Activated CD4-positive, alpha-beta T cell treated with anti-CD3 and anti-CD28 coated beads, Interleukin-2, amount 10 ng/mL, durations not matched to agents 24 days and 14 days (primary cell): ENCODE measurements at places on chromosomes 7 and 10.

DNA sequence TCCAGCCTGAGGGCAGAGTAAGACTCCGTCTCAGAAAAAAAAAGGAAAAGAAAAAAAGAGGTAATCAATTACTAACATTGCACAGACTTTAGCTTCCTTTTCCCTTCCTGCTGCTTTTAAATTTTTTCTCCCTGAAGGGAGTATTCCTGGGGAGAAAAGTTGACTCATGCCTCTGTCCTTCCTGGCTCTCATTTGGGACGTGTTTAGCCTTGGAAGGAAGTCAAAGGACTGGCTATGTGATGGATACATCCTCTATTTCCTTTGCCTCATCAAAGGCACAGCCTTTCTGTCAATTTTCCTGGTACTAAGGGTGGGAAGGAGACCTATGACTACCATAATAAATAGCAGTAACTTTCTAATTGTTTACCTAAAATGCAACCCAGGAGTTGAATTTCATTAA lies 77.6 kb downstream of the ITGA8 start:
- H3K27me3 ChIP-seq = no peaks in the 10 kb centered on the region
- no peak for DNase-seq
- no peak overlapping the region for H3K27ac ChIP-seq
- no peaks in the 10 kb centered on the region for H3K4me1 ChIP-seq
- no peak overlapping the region for H3K4me3 ChIP-seq

GRCh38 chr7:12630513-12630819 lies 57.0 kb upstream of the ARL4A start:
- no peaks in the 10 kb centered on the region for H3K36me3 ChIP-seq
- DNase-seq = no peak
- H3K4me1 ChIP-seq = peaks cover 4% of the 10 kb centered on the region
- H3K27me3 ChIP-seq = peaks cover 22% of the 10 kb centered on the region

- no peak overlapping the region for H3K4me3 ChIP-seq
- no peaks in the 10 kb centered on the region for H3K27me3 ChIP-seq
- H3K36me3 ChIP-seq = peaks cover 7% of the 10 kb centered on the region
- peaks cover 31% of the 10 kb centered on the region for H3K4me1 ChIP-seq
Observed at GRCh38 chr10:88386821-88387773, 196.0 kb downstream of the RNLS start.

DNA sequence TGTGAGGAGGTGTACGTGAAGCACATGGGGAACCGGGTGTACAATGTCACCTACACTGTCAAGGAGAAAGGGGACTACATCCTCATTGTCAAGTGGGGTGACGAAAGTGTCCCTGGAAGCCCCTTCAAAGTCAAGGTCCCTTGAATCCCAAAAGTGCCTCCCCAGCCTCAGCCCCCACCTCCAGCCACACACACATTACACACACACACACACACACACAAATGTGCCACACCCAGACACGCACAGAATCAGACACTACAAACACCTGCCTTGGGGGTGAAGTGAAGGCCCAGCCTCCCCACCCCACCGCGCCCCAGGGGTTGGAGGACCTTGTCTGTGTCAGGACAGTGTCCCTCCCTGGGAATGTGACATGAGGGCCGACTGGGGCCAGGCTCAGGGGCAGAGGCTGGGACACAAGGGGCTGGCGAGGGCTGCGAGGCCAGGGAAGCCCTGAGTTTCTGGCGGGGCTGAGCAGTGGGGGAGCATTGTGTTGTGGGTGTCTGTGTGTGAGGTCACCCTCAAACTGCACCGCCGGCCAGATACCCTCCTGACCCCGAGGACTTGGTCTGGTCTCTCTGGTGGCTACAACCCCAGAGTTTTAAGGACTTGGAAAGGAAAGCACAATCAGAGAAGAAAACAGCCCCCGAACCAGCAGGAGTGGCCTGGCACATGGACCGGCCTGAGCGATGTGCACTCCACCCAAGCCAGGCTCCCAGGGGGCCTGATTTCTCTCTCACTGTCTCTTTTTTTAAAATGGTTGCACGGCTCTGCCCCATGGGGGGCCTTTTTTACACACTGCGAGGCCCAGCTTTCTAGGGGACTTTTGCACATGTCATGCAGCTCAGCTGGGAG lies 4.0 kb upstream of the ATP6V1F start:
- peaks cover 4% of the 10 kb centered on the region for H3K36me3 ChIP-seq
- H3K4me1 ChIP-seq = peaks cover 14% of the 10 kb centered on the region
- peaks cover 2% of the 10 kb centered on the region for H3K27me3 ChIP-seq
- H3K27ac ChIP-seq = no peak overlapping the region
- no peak for DNase-seq

GRCh38 chr10:11875494-11876281 lies 52.5 kb downstream of the PROSER2 start:
- no peaks in the 10 kb centered on the region for H3K36me3 ChIP-seq
- H3K4me1 ChIP-seq = peaks cover 14% of the 10 kb centered on the region
- H3K27me3 ChIP-seq = peaks cover 36% of the 10 kb centered on the region
- no peak for DNase-seq

GRCh38 chr7:41872966-41873365 lies 170.1 kb upstream of the INHBA start:
- H3K4me3 ChIP-seq = no peak overlapping the region
- peaks cover 36% of the 10 kb centered on the region for H3K4me1 ChIP-seq
- no peaks in the 10 kb centered on the region for H3K27me3 ChIP-seq
- H3K27ac ChIP-seq = no peak overlapping the region
- H3K36me3 ChIP-seq = peaks cover 8% of the 10 kb centered on the region
- DNase-seq = no peak

DNA sequence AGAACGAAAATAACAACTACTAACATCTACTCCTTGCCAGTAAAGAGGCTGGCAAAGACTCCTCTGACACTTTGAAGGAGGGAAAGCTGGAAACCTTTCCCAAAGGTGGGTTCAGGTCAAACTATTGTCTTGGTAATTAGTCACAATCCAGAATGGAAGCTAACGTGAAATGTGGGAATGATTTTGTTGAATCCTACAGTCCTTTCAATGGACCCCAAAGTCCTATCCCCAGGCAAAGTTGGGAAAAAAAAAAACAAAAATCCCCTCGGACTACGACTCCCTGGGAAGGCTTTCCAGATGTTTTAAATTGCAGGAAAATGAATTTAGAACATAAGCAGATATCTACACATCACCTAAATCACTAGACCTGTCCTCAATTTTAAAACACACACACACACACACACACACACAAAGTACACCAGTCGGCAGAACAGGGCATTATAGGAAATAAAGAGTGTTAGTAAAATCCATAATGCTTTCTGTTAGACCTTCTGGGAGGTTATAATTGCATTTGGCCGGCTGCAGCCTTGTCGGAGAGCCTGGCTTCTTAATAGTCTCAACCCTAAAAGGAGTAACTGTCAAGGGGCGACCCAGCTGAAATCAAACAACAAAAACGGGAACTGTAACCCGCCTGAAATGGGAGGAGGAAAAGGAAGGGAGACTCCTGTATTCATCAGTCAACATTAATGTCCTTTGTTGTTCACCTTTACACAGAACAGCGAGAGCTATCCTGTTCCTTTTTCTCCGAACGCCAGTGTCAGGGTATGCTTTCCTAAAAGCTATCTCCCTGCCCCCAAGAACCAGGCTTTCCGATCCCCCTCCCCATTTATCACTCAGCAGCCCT lies 1.5 kb downstream of the DOCK4 start:
- H3K36me3 ChIP-seq = no peaks in the 10 kb centered on the region
- peaks cover 29% of the 10 kb centered on the region for H3K4me1 ChIP-seq
- peak overlapping the region; percentile 91 for H3K4me3 ChIP-seq
- DNase-seq = peak; percentile 66

DNA sequence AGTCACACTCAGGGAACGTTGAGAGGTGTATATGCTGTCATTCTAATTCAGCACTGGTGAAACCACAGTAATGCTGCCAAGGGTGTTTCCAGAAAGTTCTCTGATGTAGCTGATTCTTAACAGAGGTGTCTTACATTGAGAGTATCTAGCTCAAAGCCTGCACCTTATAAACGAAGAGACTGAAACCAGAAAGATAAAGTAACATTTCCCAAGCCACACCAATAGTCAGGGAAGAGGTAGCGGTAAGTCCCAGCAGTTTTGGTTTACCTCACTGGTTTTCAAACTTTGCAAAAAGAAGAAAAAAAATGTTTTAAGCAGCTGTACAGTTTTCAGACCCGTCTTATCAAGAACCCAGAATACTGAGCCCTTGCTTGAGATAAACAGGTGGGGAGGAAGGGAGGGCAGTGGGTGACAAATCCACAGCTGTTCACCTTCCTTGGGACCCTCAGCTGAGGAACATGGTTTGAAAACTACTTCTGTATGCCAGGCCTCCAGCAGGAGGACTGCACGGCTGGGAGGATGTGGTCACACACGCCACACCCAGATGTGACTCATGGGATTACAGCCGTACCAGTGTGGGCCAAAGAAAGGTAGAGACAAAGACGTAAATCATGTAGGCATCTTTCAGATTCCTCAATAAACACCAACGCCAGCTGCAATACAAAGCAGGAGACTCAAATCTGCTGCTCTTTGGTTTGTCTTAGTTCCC lies 63.9 kb upstream of the GSDME start:
- DNase-seq = peak; percentile 94
- peaks cover 55% of the 10 kb centered on the region for H3K4me1 ChIP-seq
- H3K36me3 ChIP-seq = peaks cover 61% of the 10 kb centered on the region

- H3K4me3 ChIP-seq = no peak overlapping the region
- no peak for DNase-seq
- no peaks in the 10 kb centered on the region for H3K27me3 ChIP-seq
- no peak overlapping the region for H3K27ac ChIP-seq
- H3K4me1 ChIP-seq = peaks cover 59% of the 10 kb centered on the region
Observed at GRCh38 chr7:105802604-105803428, 73.6 kb downstream of the ATXN7L1 start.

GRCh38 chr7:150511048-150511447 lies 3.6 kb upstream of the GIMAP7 start:
- peak overlapping the region; percentile 82 for H3K27ac ChIP-seq
- H3K36me3 ChIP-seq = peaks cover 18% of the 10 kb centered on the region
- peak overlapping the region; percentile 40 for H3K4me3 ChIP-seq
- peaks cover 72% of the 10 kb centered on the region for H3K4me1 ChIP-seq
- H3K27me3 ChIP-seq = no peaks in the 10 kb centered on the region

GRCh38 chr10:8047452-8048280 lies 6.8 kb upstream of the GATA3 start:
- peaks cover 8% of the 10 kb centered on the region for H3K36me3 ChIP-seq
- no peak overlapping the region for H3K4me3 ChIP-seq
- H3K4me1 ChIP-seq = peaks cover 41% of the 10 kb centered on the region
- H3K27ac ChIP-seq = peak overlapping the region; percentile 26

GRCh38 chr7:150855046-150855445 lies 2.7 kb downstream of the AOC1 start:
- DNase-seq = no peak
- H3K27me3 ChIP-seq = peaks cover 24% of the 10 kb centered on the region
- H3K36me3 ChIP-seq = no peaks in the 10 kb centered on the region
- no peak overlapping the region for H3K4me3 ChIP-seq

DNA sequence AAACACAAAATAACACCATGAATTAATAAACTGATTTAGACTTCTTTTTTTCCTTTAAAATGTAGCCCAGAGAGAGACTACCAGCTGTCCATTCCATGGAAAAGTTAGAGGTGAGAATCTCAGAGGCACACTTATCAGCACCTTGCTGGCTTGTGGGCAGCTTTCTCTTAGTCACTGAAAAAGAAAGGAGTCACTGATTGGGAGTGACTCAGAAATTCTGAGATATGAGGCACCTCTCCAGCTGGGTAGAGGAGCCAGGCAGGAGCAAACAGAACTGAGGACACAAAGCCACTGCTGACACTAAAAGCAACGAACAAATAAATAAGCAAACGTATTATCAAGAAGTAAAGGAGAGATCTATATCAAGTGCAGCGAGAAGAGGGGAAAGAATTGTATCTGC lies 310.6 kb downstream of the PARD3 start:
- H3K4me3 ChIP-seq = no peak overlapping the region
- no peak overlapping the region for H3K27ac ChIP-seq
- peaks cover 5% of the 10 kb centered on the region for H3K27me3 ChIP-seq
- H3K36me3 ChIP-seq = no peaks in the 10 kb centered on the region
- no peak for DNase-seq

DNA sequence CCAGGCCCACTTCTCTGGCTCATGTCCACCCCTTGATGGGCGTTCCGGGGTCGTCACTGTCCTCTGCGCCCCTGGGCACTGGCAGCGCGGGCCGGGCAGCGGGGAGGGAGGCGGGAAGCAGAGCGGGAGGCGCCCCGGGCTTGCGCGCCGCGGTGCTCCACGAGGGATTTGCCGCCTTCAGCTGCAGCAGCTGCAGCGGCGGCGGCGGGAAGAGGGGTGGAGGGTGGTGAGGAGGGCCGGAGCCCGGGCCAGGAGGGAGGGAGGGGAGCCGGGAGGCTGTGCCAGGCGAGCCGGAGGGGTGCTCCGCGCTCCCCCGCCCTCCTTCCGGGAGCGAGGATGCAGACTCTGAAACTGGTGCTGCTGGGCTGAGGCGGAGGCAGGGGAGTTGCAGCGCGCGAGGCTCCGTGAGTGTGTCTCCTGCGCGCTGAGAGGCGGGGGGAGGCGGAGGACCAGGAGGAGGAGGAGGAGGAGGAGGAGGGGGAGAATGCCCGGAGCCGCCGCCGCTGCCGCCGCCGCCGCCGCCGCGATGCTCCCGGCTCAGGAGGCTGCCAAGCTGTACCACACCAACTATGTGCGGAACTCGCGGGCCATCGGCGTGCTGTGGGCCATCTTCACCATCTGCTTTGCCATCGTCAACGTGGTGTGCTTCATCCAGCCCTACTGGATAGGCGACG lies at the start of gene LHFPL3:
TSS of gene LHFPL3 (plus strand) at position 308 of the 674 bp plus-strand sequence.
- no peak within 1 kb of the TSS for H3K27ac ChIP-seq
- no peaks in the 10 kb centered on the region for H3K36me3 ChIP-seq
- peaks cover 57% of the 10 kb centered on the region for H3K27me3 ChIP-seq
- no peak for DNase-seq

DNA sequence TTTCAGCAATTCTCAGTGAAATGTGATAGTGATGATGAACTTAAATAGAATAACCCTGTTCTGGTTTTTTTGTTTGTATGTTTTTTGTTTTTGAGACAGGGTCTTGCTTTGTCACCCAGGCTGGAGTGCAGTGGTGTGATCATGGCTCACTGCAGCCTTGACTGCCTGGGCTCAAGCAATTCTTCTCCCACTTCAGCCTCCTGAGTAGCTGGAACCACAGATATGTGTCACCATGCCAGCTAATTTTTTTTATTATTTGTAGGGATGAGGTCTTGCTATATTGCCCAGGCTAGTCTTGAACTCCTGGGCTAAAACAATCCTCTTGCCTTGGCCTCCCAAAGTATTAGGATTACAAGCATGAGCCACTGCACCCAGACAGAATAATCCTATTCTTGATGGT lies 14.3 kb upstream of the COL17A1 start:
- no peak for DNase-seq
- peaks cover 16% of the 10 kb centered on the region for H3K27me3 ChIP-seq
- H3K4me3 ChIP-seq = no peak overlapping the region
- H3K36me3 ChIP-seq = no peaks in the 10 kb centered on the region
- H3K27ac ChIP-seq = no peak overlapping the region

- H3K36me3 ChIP-seq = peaks cover 13% of the 10 kb centered on the region
- H3K27me3 ChIP-seq = no peaks in the 10 kb centered on the region
- peak; percentile 97 for DNase-seq
- peak within 1 kb of the TSS; percentile 82 for H3K27ac ChIP-seq
- peaks cover 12% of the 10 kb centered on the region for H3K4me1 ChIP-seq
- peak within 1 kb of the TSS; percentile 95 for H3K4me3 ChIP-seq
Observed at GRCh38 chr7:100852048-100852872, at the start of gene SLC12A9. TSS of gene SLC12A9 (plus strand) at chr7:100852713. CDS start at chr7:100854198, 1,485 bp downstream.
